Activated CD4-positive, CD25-positive, alpha-beta regulatory T cell (primary cell): ENCODE measurements at places on chromosomes 11 and 22.

GRCh38 chr11:134471087-134471715 lies 59.2 kb upstream of the B3GAT1 start:
- no peak for DNase-seq

DNA sequence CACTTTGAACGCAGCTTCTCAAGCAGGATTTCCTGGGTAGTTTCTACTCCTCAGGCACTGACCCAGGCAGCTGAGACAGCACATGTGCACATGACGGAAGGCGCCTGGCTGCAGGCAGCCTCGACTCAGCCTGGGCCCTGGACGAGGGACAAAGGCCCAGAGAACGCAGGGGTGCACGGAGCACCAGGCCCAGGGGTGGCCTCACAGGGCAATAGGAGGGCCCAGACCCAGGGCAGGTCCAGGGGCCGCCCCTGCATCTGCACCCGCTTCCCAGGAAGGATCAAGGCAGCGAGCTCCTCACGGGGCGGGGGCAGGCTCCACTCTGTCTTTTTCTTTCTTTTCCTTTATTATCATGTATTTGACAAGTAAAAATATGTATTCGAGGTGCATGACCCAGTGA lies 208.4 kb downstream of the BRD1 start:
- DNase-seq: no peak

DNA sequence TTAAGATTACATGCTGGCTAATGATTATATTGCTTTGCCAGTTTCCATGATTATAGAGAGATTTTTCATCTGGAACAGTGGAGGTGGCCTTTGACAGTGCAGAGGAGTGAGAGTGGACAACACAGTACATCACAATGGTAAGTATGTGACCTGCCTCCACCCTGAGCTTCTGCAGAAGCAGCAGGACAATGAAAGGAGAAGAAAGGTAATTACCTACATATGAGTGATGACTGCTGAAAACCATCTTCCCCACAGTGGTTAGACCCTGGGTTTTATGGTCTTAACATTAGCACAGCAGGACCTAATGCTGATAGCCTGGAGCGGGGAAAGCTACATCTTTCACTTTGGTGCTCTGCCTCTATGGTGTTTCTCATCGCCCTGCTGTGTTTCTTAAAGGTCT lies 454.7 kb upstream of the DDI1 start:
- DNase-seq: no peak

DNA sequence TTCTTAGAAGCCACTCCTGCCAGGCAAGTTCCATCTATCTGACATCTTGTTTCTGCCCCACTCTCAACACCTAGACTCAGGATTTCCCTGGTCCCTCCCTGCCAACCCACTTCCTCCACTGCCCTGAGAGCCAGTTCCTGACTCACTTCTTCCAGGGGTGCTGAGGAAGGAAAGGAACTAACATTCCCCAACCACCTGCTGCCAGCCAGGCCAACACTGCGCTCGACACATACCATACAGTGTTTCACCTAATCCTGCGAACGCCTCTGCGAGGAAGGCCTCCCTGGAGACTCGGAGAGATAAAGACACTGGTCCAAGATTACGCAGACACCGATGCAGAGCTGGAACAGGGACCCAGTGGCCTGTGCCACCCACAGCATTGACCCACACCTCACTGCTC lies 40.2 kb downstream of the MICAL3 start:
- DNase-seq: no peak

- no peak for DNase-seq
Observed at GRCh38 chr22:30985561-30986208, 16.6 kb downstream of the TUG1 start.
